ENCODE measurements at places on chromosomes 3 and 15.

- DNase-seq, result no peak
Observed at GRCh38 chr3:153215966-153216365, 53.9 kb downstream of the RAP2B start.

DNA sequence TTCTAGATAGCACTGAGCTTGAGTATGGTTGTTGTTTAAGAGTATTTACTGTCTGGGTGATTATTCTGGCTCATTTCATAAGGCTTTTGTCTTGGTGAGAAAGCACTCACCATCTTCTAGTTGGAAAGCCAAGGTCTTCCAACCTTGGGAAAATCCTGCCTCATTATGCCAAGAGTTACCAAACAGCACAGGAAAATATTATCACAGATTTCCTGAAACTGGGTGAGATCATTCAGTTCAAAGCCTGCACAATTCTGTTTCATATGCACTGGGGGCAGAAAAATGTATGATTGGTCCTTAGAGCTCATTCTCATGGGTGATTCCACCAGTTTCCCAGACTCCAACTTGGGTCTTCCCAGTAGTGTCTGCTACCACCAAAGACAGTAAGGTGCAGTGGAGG, 291.8 kb downstream of the RORA start:
- no peak for DNase-seq

GRCh38 chr3:55576621-55577388, 89.7 kb upstream of the WNT5A start:
- DNase-seq, result no peak

GRCh38 chr3:121488628-121489027, 57.2 kb downstream of the POLQ start:
- no peak for DNase-seq

- DNase-seq, result no peak
Observed at GRCh38 chr15:23437673-23438072, 9.4 kb downstream of the GOLGA6L2 start.

Data from inflammatory macrophage treated with lipopolysaccharide for 1 hour (primary cell).